ENCODE measurements at places on chromosomes 5 and 9.
A peak's percentile ranks its signal among the peaks of the same experiment; 100 is the strongest.

DNA sequence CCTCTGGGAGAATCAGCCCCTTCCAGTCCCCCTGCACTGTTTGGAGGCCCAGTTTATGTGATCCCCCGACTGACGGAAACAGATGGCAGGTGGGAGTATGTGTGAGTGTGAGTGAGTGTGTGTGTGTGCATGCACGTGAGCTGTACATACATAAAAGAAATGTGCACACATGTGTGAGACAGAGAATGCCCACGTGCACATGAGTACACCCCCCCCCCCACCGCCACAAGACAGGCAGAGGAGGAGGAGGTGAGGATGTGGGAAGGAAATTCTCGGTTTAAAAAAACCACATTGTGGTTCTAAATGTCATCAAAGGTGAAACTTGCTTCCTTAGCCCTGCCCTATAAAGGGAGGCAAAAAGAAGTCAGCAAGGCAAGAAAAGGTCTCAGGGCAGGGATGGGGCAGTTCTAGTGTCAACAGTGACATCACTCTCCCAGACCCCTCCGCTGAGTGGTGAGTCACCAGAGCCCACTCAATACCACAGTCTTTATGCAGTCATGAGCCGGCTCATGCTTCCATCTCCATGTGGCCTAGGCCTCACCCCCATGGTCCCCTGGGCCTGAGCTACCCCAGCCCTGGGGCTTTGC is 79.2 kb upstream of the HSPA9 start:
- no peak for DNase-seq

- DNase-seq, result no peak
These were observed 547.6 kb upstream of the WWC1 start for GRCh38 chr5:167743695-167744464.

- no peak for DNase-seq
These were observed 170.1 kb downstream of the IRX2 start for GRCh38 chr5:2581418-2581817.

GRCh38 chr5:133116601-133117000 is 64.8 kb downstream of the HSPA4 start:
- no peak for DNase-seq

DNA sequence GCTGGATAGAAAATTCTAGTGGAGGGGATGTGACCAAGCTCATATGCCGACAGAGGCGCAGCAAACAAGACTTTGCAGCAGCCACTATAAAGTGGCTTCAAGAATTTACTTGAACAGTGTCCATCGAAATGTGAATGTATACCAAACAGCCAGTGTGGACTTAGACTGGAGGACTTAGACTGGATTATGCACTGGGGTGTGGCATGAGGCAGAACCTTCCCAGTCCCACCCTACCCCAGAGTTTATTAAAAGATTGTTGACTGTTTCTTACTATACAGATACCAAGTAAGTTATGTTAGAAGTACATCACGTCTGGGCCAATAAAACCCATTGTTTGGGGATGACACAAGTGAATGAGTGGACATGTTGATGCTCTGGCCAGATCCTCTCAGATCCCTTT is 561.3 kb upstream of the KLF4 start:
- DNase-seq, result no peak

DNA sequence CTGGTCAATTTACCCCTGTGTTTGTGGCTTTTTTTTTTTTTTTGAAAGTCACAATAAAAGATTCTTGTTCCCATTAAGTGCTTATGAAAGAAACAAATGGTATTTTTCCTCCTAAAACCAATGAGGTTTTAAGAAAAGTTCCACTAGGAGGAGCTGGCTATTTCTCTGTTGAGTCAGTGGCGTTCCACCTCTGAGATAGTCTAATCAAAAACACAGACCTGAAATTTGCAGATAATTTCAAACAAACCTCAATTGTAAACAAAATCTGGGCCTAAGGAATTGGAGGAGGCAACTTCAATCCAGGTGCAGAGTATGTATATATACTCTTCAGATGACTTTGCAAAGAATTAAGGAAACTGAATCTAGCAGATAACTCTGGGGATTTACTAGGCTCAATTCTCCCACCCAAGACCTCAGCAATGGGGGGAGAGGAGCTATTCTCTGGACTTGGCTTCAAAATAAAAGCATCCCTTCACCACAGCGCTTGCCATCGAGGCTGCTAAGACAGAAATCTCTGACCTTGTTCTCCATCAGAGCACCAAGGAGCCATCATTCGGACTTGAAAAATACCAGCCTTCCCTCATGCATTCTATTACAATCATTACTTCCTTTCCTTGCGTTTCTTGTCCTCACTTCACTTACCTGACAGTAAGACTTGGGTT is 52.4 kb downstream of the FANCC start:
- DNase-seq, result no peak

GRCh38 chr9:129740174-129740573 is 12.7 kb downstream of the PTGES start:
- DNase-seq, result no peak

DNA sequence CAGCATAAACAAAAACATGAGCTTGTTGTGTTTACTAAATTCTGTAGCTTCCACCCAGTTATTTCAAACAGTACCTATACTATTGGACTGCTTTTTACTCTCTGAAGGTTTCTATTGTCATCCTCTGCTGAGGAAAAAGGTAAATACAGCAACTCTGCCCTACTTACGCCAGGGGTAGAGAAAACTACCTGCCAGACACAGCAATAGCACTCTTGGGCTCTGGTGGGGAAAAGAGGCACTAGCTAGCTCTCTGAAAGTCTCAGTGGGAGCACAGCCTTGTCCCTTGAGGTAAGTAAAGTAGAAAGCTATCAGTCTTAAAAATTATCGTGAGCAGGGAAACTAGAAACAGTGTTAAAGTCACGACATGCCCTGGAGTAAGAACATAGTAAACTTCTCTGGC is 3.7 kb downstream of the HCN1 start:
- DNase-seq, result no peak

DNA sequence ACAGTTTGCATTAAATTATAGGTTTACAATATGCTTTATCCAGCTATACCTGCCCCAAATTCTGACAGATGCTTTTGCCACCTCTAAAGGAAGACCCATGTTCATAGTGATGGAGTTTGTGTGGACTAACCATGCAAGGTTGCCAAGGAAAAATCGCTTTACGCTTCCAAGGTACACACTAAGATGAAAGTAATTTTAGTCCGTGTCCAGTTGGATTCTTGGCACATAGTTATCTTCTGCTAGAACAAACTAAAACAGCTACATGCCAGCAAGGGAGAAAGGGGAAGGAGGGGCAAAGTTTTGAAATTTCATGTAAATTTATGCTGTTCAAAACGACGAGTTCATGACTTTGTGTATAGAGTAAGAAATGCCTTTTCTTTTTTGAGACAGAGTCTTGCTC is 41.0 kb downstream of the FXN start:
- no peak for DNase-seq

- no peak for DNase-seq
These were observed 7.7 kb downstream of the IL4 start for GRCh38 chr5:132681476-132681831.

DNA sequence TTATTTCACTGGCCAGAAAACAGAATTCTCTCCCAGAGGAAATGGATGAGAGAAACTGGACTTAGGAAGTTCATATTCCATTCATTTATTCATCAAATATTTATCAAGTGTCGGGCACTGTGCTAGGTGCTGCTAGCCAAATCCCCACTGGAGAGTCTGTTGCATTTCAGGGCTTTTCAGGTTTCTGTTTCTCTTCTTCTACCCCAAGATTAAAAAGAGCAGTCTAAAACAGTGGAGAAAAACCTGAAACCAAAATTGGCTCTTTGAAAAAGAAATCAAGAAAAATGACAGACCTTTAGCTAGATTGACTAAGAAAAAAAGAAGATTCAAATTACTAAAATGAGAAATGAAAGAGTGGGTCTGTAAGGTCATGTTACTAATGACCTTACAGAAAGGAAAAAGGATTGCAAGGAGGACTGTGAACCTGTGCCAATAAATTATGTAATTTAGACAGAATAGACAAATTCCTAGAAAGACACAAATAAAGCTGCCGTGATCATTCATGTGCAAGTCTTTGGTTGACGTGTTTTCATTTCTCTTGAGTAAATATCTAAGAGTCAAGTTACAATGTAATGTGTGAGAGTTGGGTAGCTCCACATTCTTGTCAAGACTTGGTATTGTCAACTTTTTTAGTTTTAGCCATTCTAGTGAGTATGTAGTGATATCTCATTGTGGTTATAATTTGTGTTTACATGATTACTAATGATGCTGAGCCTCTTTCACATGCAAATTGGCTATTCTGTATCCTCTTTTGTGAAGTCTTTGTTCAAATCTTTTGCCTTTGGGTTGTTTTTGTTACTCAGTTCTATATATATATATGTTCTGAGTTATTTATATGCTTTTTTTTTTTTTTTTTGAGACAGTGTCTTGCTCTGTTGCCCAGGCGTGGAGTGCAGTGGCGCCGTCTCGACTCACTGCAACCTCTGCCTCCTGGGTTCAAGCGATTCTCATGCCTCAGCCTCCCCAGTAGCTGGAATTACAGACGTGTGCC is 23.7 kb downstream of the SNX30 start:
- no peak for DNase-seq

DNA sequence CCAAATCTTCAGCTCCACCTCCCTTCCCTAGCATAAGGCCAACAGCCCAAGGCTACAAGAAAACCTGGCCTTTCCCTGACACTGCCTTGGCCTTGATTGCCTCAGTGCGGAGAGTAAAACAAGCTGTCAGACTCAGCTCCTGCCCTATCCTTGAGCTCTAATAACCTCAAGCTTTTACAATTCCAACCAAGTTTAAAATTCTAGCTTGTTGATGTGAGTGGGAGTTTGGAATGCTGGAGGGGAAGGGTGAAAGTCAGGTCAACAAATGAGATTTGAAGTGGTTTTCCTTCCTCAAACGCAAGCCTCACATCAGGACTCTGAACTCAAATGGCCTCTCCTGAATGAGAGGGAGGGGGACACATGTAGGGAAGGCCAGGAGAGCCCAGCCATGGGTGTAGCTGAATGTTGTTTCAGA is 197.0 kb upstream of the VLDLR start:
- no peak for DNase-seq

GRCh38 chr9:134442486-134443173 is 116.4 kb downstream of the RXRA start:
- no peak for DNase-seq

DNA sequence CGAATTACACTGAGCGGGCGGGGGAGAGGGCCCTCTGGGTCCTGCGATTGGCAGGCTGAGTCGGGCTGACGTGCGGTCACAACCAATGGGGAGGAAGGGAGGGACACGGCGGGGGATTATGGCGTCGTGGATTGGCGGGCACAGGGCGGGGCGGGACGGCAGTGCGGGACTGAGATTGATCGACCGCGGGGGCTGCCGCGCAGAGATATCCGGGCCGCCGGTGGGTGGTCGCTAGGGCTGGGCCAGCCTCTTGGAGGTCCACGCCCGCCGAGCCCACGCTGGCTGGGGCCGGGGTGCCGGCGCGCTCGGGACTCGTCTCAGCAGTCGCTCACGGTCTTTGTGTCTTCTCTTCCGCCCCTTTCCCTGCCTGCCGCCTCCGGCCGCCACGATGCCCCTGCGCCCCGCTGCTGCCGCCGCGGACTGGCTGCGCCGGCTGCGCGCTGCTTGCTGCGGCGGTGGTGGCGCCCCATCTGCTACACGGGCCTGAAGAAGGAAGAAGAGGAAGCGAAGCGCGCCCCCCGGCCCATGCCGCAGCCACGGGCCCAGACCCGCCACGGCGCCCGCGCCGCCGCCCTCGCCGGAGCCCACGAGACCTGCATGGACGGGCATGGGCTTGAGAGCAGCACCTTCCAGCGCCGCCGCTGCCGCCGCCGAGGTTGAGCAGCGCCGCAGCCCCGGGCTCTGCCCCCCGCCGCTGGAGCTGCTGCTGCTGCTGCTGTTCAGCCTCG is at the start of gene RGMB:
RGMB (plus strand) TSS at position 200 of the 728 bp plus-strand sequence; CDS start at position 608, 408 bp downstream.
- peak; percentile 99 for DNase-seq

- no peak for DNase-seq
These were observed 14.3 kb downstream of the PTPA start for GRCh38 chr9:129125478-129125877.

DNA sequence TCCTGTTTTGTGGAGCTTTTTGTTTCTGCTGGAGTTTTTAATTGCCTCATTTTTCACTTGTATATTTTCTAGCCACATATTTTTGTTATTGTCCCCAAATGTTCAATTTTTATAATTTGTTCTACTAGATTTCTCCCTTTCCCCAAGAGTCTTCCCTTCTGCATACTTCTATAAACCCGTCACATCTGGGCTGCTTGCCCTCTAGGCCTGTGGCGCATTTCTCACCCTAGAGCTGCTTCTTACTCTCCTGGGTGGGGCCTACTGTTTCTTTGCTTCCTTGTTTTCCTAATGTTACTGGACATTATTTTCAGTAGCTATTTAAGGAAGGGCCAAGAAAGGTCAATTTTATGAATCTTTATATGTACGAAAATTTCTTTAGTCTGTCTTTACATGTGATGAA is 51.5 kb downstream of the NXNL2 start:
- DNase-seq, result no peak

DNA sequence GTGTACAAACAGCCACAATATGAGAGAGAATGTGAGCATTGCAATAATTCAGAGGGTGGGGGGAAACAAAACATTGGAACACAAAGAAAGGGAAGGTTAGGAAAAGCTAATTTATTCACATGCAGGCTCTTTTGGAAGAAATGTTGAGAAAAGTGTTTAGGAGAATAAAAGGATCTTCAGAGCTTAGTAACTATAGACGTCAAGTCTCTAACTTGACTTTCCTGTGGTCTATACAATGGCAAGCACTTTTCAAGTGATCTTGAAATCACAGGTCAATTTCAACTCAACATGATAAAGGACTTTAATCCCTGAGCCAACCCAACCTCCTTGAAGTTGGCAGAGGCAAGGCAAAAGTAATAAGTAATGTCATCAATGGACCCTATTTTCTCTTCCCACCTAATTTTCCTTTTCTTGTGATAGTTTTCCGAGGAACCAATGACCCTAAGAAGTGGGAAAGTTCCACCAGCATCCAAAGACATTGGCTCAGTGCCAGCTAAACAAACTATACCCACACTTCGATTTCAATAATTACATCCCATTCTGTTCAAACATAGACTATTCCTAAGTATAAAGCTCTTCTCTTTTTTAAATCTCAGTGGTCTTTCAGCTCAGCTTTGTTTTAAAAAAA is 23.7 kb downstream of the RFK start:
- DNase-seq, result no peak

DNA sequence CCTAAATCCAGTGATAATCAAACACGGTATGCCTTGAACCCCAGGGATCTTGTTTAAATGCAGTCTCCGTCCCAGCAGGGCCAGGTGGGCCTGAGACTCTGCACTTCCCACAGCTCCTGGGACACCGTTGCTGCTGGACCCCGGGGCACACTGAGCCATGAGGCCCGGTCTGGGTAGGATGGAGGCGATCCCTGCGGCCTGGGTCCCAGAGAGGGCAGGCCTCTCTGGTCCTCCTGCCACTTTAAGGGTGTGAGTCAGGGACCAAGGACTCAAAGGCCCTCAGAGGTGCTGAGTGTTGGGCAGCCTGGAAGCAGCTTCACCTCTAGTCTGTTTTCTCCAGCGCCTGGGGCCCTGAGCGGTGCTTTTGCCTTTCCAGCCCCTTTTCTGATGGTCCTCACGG is 34.1 kb upstream of the SLC9A3 start:
- peak; percentile 2 for DNase-seq

GRCh38 chr9:4069457-4070153 is 230.3 kb downstream of the GLIS3 start:
- no peak for DNase-seq

- DNase-seq, result no peak
These were observed 84.1 kb downstream of the SLIT3 start for GRCh38 chr5:169216866-169217265.

- no peak for DNase-seq
These were observed 11.7 kb downstream of the VCP start for GRCh38 chr9:35060548-35061207.

GRCh38 chr5:150061538-150061995 is 24.8 kb downstream of the CSF1R start:
- no peak for DNase-seq

- DNase-seq, result no peak
These were observed 71.5 kb downstream of the INVS start for GRCh38 chr9:100170556-100170955.

GRCh38 chr9:18520416-18521047 is 46.6 kb downstream of the ADAMTSL1 start:
- DNase-seq, result no peak

Measured in WERI-Rb-1 (cell line).